Activated CD8-positive, alpha-beta memory T cell treated with anti-CD3 and anti-CD28 coated beads, Interleukin-2, amount 10 ng/mL, durations not matched to agents 7 days and 5 days (primary cell): ENCODE measurements at places on chromosomes 11 and 22. TPM values are rescaled to one million over a fixed set of nuclear protein-coding genes. Genes with fewer than 3 reads are reported as not detected.

- no peaks in the 10 kb centered on the region for H3K4me1 ChIP-seq
- no peak overlapping the region for H3K4me3 ChIP-seq
- H3K36me3 ChIP-seq: no peaks in the 10 kb centered on the region
- no peaks in the 10 kb centered on the region for H3K27me3 ChIP-seq
- no peak overlapping the region for H3K27ac ChIP-seq
Measured at GRCh38 chr11:115652496-115652895, 148.3 kb upstream of the CADM1 start.

DNA sequence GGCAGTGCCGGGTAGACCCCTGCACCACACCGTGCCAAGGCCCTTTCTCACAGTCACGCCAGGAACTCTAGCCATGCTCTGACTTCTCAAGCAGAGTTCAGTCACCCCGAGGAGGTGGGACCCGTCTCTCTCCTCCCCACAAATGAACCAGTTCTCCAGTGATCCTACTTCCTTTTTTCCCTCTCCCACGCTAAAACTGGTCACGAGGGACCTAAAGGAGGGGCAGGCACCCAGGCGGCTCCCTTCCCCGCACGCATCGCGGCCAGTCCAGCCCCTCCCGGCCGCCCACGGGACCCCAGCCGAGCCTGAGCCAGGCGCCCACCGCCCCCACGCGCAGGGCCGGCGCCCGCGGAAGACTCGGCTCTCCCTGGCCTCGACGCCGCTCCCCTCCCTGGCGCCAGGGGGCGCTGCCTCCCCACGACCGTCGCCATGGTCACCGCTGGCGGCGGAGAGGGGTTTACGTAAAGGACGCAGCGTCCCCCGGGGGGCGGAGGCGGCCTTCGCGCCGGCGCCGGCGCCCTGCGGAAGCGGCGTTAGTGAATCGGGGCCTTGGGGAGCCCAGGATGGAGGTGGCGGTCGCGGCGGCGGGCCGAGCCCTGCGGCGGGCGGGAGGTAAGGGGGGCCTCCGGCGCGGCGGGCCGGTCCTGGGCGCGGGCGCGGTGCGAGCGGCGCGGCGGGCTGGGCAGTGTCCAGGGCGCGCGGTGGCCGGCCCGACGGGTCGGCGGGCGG, at the start of gene DAGLA:
Gene DAGLA, plus strand, starts transcription at position 499 of the 729 bp plus-strand sequence. CDS start 39,765 bp downstream, outside the sequence.
- DNase-seq: peak; percentile 72
- peak within 1 kb of the TSS; percentile 20 for H3K4me3 ChIP-seq
- peaks cover 34% of the 10 kb centered on the region for H3K27me3 ChIP-seq

DNA sequence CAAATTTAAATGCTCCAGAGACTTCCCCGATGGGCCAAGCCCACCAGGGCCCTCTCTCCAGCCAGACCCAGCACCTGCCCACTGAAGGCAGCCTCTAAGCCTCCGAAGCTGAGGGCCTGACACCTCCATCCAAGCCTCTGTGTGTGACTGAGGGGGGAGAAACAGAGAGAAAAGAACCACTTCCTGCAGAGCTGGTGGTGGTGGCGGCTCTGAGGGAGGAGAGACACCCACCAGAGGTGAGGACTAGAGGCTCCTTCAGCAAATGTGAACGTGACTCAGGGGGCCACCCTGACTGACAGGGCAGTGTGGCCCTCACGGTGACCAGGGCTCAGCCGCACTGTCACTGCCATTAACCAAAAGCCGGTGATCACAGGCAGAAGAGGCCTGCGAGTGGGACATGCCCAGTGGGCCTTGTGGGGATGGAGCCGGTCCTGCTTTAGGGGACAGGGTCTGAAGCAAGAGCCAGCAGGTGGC, 31.0 kb upstream of the CD5 start:
- peaks cover 20% of the 10 kb centered on the region for H3K36me3 ChIP-seq
- H3K27ac ChIP-seq: peak overlapping the region; percentile 90
- no peak overlapping the region for H3K4me3 ChIP-seq
- peaks cover 67% of the 10 kb centered on the region for H3K4me1 ChIP-seq

DNA sequence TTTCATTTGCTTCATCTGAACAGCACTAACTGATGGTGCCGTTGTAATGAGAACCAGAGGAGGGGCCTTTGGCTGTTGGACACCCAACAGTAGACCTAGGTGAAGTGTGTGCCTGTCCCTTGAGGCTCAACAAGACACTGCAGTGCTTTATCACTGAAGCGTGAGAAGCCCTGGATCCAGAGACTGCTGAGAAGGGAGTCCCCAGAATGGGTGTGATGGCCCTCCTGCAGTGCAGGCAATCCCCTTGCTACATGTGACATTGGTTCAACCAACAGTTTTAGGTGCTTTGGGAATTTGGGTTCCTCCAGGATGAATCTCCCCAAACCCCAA, 125.6 kb downstream of the BRD1 start:
- H3K36me3 ChIP-seq: peaks cover 1% of the 10 kb centered on the region
- H3K27me3 ChIP-seq: peaks cover 20% of the 10 kb centered on the region
- H3K4me3 ChIP-seq: no peak overlapping the region

GRCh38 chr11:15707194-15707593, 592.5 kb downstream of the INSC start:
- no peaks in the 10 kb centered on the region for H3K27me3 ChIP-seq
- H3K4me1 ChIP-seq: no peaks in the 10 kb centered on the region
- no peaks in the 10 kb centered on the region for H3K36me3 ChIP-seq
- no peak overlapping the region for H3K27ac ChIP-seq
- DNase-seq: no peak
- H3K4me3 ChIP-seq: no peak overlapping the region

DNA sequence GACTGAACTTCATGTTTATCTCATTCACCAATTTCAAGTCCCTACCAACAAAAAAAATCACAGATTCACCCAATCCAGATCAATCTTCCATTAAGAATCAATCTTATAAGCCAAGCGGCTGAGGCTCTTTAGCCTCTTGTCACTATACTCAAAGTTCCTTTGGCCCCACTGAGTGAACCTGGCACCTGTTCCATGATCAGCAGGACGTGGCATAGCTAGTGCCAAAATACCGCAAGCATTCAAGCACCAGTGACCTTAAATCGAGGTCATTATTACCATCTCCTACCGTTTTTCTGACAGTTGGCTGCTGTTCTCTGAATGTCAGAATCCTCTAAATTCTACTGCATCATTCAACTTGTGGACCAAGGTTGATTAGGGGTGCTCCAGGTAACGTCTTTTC, 141.2 kb downstream of the CADM1 start:
- no peak for DNase-seq
- no peak overlapping the region for H3K4me3 ChIP-seq
- H3K27ac ChIP-seq: no peak overlapping the region
- H3K36me3 ChIP-seq: no peaks in the 10 kb centered on the region

DNA sequence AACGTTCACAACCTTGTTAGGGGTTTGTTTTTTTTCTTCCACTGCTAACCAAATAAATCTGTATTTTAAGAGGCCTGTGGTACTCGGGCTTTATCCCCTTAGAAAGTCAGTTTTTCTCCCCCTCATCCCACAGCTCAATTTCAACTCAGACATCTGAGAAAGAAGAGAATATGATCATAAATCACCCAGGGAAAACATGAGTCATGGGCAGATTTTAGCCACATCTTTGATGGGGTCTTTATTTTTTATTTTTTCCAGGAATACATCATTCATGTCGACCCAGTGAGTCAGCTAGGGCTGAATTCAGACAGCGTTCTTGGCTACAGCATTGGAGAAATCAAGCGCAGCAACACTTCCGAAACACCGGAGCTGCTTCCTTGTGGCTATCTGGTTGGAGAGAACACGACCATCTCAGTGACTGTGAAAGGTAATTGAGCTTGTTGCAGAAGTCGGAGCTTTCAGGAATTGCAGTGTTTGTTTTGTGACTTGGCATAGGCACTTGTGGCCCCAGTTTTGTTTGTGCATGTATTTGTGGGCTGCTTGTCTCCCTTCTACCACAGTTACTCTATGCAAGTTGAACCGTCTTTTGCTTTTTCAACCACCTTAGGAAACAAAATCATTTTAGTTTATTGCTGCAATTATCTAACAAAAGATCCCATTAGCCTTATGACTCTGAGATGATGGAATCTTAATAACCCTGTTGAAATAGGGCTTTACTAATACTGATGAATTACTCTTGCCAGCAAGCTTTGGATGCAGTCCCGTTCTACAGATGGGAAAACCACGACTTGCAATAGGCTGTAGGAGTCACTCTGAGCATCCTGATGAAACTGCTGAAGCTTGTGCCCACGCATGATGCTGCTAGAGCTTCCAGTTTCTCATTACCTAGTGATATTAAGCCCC, 62.7 kb downstream of the DBX1 start:
- no peak overlapping the region for H3K27ac ChIP-seq
- no peak overlapping the region for H3K4me3 ChIP-seq
- DNase-seq: no peak
- no peaks in the 10 kb centered on the region for H3K36me3 ChIP-seq
- peaks cover 8% of the 10 kb centered on the region for H3K27me3 ChIP-seq

DNA sequence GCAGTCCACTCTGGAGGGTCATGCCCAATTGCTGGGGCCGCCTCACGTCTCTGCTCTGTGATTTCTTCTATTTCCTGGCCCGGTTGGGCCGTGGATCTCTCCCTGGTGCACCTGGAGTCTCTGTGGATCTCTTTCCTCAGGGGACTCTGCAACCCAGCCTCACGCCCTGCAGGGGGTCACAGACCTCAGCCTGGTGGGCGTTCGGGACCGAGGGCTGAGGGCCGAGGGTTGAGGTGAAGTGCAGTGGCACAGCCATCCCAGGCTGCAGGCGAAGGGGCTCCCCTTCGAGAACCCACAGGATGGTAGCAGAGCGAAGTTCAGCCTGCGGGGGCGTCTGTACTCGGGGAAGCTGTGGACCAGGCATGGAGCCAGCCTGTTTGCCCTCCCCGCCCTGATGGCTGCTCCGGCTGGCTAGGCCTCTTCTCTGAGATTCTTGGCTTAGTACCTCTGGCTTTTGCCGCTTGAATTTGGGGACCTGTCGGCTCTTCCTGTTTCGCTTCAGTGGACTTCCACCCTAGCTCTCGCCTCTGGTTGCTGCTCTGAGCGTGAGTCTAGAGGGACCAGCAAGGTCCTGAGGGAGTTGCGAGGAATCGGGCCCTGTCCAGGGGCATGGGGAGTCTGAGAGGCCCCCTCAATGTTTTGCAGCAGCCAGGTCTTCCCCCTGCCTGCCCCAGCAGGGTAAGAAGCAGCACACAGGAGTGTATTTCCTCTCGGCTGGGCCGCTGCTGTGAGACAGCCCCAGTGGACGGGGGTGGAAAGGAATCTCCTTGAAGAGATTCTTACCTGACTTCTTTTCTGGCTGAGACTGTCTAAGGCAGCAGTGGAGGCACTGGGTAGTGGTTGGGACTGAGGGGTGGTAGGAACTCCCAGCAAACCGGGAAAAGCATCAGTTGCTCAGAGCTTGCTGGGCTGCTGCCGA, 140.8 kb downstream of the TBC1D22A start:
- H3K4me1 ChIP-seq: no peaks in the 10 kb centered on the region
- no peak overlapping the region for H3K27ac ChIP-seq
- peak; percentile 30 for DNase-seq

- no peaks in the 10 kb centered on the region for H3K36me3 ChIP-seq
- no peak for DNase-seq
- H3K4me3 ChIP-seq: no peak overlapping the region
- no peak overlapping the region for H3K27ac ChIP-seq
- H3K4me1 ChIP-seq: peaks cover 9% of the 10 kb centered on the region
- no peaks in the 10 kb centered on the region for H3K27me3 ChIP-seq
Measured at GRCh38 chr22:23121424-23121823, 20.4 kb downstream of the RSPH14 start.

GRCh38 chr22:19003508-19003907, 67.4 kb upstream of the PRODH start:
- DNase-seq: peak; percentile 0
- no peaks in the 10 kb centered on the region for H3K4me1 ChIP-seq
- no peak overlapping the region for H3K4me3 ChIP-seq
- H3K36me3 ChIP-seq: no peaks in the 10 kb centered on the region
- H3K27ac ChIP-seq: no peak overlapping the region

GRCh38 chr11:15412054-15412453, 297.3 kb downstream of the INSC start:
- no peaks in the 10 kb centered on the region for H3K36me3 ChIP-seq
- H3K4me1 ChIP-seq: no peaks in the 10 kb centered on the region
- no peak overlapping the region for H3K4me3 ChIP-seq
- no peaks in the 10 kb centered on the region for H3K27me3 ChIP-seq
- H3K27ac ChIP-seq: no peak overlapping the region

- peak overlapping the region; percentile 70 for H3K4me3 ChIP-seq
- peaks cover 20% of the 10 kb centered on the region for H3K27me3 ChIP-seq
- DNase-seq: peak; percentile 54
- H3K4me1 ChIP-seq: peaks cover 44% of the 10 kb centered on the region
- peak overlapping the region; percentile 70 for H3K27ac ChIP-seq
- no peaks in the 10 kb centered on the region for H3K36me3 ChIP-seq
Measured at GRCh38 chr11:10450462-10451425, 4.3 kb upstream of the AMPD3 start.

DNA sequence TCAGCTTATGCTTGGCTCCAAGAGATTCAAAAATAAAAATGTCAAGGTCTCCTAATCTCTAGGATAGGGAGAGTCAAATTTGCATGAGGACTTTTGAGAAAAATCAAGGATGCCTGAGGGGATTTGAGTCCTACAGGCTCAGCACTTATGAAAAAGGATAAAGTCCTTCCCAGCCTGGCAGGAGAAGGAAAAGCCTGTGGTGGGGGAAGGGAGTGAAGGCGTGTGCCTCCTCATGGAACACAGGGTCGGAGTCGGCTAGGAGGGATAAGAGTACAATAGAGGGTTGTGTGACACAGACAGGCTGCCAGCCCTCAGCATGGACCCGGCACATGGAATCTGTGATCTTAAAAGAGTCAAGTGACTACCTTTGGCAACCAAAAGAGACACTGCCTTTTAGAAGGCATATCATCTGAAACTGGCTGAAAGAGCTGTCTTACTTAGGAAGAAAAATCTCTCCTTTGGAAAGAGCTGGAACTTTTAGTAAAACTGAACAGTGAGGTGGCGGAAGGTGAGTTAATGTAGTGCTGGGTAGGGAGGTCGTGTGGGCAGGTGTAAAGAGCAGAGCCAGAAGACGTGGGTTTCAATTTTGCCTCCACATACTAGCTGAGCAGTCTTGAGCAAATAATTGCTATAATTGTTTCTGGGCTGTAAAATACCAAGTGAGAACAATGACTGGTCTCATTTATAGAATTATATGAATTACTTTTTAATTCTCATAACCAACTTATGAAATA, 58.8 kb upstream of the RDX start:
- H3K27me3 ChIP-seq: no peaks in the 10 kb centered on the region
- peaks cover 18% of the 10 kb centered on the region for H3K4me1 ChIP-seq
- H3K4me3 ChIP-seq: no peak overlapping the region

GRCh38 chr22:21632237-21632895, at the start of gene CCDC116:
CCDC116 (plus strand) TSS chr22:21632760; CDS start chr22:21633182, 422 bp downstream.
- peak within 1 kb of the TSS; percentile 9 for H3K27ac ChIP-seq
- no peaks in the 10 kb centered on the region for H3K27me3 ChIP-seq
- H3K4me1 ChIP-seq: peaks cover 32% of the 10 kb centered on the region
- peak; percentile 87 for DNase-seq

- H3K27me3 ChIP-seq: peaks cover 4% of the 10 kb centered on the region
- H3K4me1 ChIP-seq: no peaks in the 10 kb centered on the region
- no peak overlapping the region for H3K4me3 ChIP-seq
- no peaks in the 10 kb centered on the region for H3K36me3 ChIP-seq
- no peak for DNase-seq
Measured at GRCh38 chr22:39703091-39703490, 132.5 kb downstream of the CACNA1I start.

GRCh38 chr11:14386081-14386480, 27.1 kb upstream of the RRAS2 start:
- peaks cover 5% of the 10 kb centered on the region for H3K4me1 ChIP-seq
- H3K27ac ChIP-seq: no peak overlapping the region
- DNase-seq: no peak
- peaks cover 17% of the 10 kb centered on the region for H3K27me3 ChIP-seq
- no peak overlapping the region for H3K4me3 ChIP-seq

The KCNQ1OT1 gene
- total RNA-seq: 0.33 TPM

The ANKK1 gene
- total RNA-seq: 0.29 TPM

The OLFML1 gene
- total RNA-seq: not detected

The C11orf97 gene
- not detected for total RNA-seq

The SCUBE1 gene
- total RNA-seq: 0.40 TPM
